ENCODE measurements at places on chromosomes 1 and 21.

DNA sequence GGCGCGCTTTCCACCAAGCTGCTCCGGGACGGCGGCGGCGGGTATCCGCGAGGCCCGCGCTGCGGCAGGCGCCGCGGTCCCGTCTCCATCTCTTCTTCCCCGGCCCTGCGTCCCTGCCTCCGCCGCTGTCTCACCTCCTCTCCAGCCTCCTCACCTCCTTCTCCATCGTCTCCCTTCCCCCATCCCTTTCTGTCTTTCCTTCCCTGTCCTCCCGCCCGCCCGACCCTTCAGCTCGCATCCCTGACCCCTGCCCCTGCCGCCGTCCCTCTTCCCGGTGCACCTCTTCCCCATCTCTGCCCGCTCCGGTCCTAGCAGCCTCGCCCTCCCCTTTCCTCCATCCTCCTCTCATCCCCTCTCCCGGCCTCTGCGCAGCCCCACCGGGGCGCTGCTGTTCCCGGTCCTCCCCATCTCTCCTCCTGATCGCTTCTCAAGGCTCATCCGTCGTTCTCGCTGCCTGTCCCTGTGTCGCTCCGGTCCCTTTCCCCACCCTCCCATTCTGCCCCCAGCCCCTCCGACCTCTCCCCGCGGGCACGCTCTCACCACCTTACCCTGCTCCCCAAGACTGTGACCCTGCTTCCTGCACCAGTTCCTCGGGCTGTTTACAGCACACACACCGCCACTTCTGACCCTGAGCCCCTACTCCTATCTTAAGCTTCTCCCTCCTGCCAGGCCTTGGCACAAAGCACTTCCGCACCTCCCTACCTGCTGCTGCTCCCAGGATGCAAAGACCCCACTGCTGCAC, 760 bp upstream of the NPHP4 start:
- no peak for DNase-seq

DNA sequence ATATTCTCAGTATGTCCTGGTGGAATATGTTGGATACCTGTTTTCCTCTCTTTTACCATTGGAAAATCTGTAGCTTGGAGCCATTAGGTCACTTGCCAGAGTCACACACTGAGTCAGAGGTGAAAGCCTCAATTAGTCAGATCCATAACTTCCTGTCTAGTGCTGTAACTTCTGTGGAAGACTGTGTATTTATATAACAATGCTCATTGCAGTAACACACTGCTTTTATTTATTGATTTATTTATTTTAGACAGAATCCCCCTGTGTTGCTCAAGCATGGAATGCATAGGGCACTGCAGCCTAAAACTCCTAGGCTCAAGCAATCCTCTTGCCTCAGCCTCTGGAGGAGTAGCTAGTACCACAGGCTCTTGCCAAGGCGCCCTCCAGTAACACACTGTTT, 1.3 kb upstream of the DOCK7 start:
- DNase-seq = peak; percentile 58

- DNase-seq = no peak
Measured at GRCh38 chr1:214067853-214068703, 80.3 kb downstream of the PROX1 start.

DNA sequence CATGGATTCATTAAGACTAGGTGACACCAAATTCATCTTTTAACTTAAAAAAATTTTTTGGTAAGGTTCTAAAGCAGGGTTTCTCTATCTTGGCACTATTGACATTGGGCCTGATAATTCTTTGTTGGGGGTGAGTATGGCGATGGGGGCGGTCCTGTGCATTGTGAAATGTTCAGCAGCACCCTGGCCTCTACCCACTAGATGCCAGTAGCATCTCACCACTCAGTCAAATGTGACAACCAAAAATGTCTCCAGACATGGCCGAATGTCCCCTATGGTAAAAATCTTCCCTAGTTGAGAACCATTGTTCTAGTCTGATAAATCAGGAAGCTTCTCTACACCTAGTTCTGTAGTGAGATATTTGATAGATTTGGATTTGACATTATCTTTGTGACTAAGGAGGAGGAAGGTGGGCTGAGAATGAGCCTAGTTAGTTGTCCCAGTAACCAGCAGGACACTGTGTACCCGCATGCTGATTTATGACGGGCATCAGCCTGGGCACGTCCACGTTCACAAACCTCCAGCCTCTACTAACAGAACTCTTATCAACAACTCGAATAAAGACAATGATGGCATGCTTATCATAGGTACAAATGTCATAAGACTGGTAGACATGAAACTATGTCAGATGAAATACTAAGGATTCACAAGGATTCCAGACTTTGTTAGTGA, 104.6 kb downstream of the KCND3 start:
- DNase-seq = no peak

GRCh38 chr1:204887846-204888245, 17.2 kb downstream of the NFASC start:
- no peak for DNase-seq

- DNase-seq = no peak
Measured at GRCh38 chr1:71835442-71835813, 446.9 kb downstream of the NEGR1 start.

- DNase-seq = peak; percentile 91
Measured at GRCh38 chr1:39127513-39127912, 77.0 kb upstream of the MACF1 start.

DNA sequence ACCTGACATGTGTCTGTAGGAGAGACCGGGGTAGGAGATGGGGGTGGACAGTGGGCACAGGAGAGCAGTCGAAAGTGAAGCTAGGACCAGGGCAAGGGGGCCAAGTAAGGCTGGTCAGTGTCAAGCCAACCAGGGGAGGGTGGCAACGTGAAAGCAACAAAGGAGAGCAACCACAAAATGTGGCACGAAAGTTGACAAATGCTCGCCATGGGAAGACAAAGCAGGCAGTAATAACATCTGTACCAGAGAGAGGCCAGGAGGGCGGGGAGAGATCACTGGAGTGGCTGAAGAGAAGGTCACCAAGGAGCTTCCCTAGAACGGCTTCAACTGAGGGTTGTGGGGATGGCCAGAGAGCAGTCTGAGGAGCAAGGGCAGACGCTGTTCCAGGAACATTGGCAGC, 17.0 kb downstream of the QSOX1 start:
- no peak for DNase-seq

- no peak for DNase-seq
Measured at GRCh38 chr1:204350312-204350711, 9.4 kb downstream of the PLEKHA6 start.

- no peak for DNase-seq
Measured at GRCh38 chr1:29782846-29783507, 546.7 kb downstream of the PTPRU start.

DNA sequence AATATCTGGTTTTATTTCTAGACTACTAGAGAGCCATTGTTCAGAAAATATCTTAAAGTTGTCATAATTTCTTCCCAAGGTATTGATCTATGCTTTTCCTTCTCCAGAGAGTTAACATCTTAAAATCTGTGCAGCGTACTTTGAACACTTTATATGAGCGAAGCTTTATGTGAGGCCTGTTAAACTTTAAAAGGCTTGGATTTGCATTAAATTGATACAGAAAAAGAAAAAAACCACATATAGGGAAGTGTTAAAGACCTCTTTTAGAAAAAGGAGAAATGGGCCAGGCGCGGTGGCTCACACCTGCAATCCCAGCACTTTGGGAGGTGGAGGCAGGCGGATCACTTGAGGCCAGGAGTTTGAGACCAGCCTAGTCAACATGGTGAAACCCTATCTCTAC, 59.2 kb upstream of the MORC3 start:
- no peak for DNase-seq

DNA sequence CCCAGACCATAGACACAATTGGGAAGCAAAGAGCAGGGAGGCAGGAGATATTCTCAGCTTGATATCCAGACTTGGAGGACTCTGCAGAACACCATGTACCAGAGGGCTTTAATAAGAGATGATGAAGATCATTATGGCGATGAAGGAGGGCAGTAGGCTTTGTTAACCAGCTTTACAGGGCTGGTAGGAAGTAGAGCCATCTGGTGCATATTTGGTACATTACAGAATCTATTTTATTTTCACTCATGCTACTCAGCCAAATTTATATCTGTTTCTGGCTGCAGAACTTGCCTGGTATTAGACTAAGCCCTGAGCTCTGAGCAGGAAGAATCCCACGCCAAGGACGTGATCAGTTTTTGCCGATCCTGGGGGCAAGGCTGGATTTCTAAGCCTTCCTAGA, 61.8 kb upstream of the SYT6 start:
- no peak for DNase-seq

DNA sequence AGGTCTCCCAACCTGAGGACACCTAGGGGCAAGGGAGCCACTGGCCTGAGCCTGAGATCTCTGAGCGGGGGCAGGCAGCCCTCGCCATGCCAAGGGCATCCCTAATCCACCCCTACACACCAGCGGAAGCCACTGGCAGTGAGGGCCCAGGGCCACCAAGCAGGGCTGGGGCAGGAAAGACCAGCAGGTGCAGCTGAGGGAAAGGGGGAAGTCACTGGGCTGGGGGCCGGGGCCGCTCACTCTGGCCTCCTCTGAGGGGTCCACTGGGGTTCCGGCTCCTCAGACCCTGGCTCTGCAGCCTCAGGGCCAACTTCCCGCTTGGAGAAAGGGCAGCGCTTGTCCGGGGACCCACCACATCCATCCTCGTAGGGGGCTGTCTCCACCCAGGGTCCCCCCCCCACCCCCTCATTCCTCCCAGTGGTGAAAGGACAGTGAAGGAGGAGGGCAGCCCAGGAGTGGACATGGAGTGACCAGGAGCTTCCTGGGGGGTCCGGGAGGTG, 42.5 kb upstream of the ACTRT2 start:
- DNase-seq = no peak

GRCh38 chr1:211603191-211603701, 24.3 kb upstream of the SLC30A1 start:
- peak; percentile 60 for DNase-seq

DNA sequence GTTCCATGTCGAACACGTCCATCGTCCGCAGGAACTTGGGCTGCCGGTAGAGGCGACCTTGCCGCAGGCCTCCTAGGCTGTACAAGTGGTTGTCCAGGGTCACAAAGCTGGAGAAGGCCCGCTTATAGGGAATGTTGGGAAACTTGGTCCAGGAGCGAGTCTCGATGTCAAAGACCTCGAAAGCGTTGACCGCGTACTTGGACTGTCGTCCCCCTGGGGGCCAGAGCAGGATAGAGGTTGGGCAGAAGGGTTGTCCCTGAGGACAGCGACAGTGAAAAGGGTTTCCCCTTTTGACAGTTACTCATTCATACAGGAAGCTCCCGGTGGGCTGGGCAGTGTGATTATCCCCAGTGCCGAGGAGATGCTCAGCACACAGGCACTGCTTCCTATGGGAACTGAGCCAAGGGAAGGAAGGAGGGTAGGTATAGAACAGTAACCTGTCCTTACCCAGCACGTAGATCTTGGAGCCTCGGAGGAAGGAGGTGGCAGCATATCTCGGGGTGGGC, 17.5 kb downstream of the KLHDC8A start:
- no peak for DNase-seq

DNA sequence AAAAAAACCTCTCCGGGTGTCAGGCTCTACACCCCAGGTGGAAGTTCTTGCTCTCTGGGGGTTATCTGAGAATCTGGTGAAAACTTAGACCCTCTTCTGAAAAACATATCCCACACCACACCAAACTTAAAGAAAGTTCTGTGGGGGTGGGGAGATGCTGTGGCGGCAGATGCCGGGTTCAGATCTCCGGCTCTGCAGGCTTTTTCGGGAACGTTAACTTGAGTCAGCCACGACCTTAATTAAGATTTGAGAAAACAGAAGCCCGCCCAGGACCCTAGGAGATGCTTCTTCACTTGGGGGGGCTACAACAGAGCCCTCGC, 2.3 kb downstream of the RCC2 start:
- no peak for DNase-seq

DNA sequence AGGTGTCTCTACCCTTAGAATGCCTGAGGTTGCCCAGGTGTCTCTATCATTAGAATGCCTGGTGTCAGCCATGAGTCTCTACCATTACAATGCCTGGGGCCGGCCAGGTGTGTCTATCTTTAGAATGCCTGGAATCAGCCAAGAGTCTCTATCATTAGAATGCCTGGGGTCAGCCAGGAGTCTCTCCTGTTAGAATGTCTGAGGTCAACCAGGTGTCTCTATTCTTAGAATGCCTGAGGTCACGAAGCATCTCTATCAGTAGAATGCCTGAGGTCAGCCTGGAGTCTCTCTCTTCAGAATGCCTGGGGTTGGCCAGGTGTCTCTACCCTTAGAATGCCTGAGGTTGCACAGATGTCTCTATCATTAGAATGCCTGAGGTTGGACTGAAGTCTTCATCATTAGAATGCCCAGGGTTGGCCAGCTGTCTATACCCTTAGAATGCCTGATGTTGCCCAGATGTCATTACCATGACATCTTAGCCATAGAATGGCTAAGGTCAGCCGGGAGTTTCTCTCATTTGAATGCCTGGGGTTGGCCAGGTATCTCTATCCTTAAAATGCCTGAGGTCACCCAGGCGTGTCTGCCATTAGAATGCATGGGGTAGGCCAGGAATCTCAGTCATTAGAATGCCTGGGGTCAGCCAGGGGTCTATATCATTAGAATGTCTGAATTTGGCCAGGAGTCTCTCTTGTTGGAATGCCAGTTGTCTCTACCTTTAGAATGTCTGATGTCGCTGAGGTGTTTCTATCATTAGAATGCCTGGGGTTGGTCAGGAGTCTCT, 44.0 kb downstream of the RNF187 start:
- no peak for DNase-seq

DNA sequence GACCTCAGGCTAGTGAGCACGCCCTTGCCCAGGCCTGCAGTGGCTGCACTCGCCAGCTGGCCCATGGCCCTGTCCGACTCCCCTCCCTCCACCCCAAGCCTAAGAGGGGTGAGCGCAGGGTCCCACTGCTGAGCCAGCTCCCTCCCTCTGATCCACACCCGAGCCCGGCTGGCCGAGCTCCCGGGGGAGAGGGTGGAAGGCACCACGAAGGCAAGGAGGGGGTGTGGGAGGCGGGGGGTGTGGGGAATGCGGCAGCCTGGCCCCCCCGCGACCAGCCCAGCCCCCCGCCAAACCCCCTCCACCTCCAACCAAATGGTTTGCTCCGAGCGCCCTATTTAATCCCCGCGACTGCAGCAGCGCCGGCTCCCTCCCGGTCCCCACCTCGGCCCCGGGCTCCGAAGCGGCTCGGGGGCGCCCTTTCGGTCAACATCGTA, at the start of gene CADM3:
TSS of gene CADM3 (plus strand) at position 362 of the 434 bp plus-strand sequence. CDS start 151 bp downstream, outside the sequence.
- no peak for DNase-seq

GRCh38 chr1:22444856-22445255, 6.8 kb upstream of the ZBTB40 start:
- DNase-seq = no peak

DNA sequence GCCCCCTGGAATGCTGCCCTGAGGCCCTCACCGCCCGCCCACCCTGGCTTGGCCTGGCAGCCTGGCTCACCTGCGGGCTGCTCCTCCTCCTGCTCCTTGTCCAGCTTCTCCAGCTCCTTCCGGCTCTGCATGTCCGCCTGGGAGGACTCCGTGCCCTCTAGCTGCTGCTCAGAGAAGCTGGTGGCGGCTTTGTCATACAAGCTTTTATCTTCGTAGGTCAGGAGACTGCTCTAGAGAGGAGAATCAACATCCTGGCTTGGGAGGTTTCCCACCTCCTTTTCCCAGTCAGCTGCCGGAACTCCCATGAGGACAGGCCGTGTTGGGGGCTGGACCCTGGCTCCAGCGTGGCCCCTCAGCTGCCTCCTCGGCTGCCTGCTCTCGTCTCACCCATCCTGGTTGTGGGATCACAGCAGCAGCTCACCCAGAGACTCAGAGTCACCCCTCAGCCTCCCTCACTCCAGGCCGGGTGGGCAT, 36.6 kb upstream of the TMEM52 start:
- no peak for DNase-seq

Measured in fibroblast of villous mesenchyme (primary cell).